ENCODE measurements at places on chromosomes 7 and 10.

DNA sequence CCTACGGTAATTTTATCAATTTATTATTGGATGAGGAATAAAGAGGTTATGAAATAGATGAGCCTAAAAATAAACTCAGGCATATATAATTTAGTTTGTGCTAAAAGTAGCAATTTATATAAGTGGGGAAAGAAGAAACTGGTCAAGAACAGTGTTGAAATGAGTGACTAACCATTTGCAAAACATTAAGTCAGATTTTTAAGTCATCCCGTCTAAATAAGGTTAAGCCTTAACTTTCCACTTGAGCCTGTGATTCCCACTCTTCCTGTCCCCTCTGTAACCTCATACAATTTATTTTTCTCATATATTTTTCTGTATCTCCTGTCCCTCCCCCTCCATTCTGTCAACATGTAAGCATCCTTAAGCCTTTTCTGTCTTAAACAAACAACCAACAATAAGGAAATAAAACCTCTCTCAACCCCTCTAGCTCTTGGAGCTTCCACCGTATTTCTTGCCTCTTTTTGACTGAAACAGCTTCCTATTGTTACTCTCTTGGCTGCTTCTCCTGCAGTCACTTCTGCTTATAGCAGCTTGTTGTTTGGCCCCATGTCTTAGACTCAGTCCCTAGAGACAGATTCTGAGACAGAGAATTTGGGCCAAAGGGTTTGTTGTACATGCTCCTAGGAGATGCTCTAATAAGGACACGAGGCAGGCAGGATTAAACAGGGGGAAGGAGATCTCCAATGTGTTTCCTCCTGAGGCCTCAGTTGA lies 109.7 kb downstream of the GNAI1 start:
- H3K4me3 ChIP-seq: no peak overlapping the region
- H3K36me3 ChIP-seq: no peaks in the 10 kb centered on the region
- DNase-seq: no peak
- H3K27ac ChIP-seq: no peak overlapping the region
- H3K27me3 ChIP-seq: no peaks in the 10 kb centered on the region

DNA sequence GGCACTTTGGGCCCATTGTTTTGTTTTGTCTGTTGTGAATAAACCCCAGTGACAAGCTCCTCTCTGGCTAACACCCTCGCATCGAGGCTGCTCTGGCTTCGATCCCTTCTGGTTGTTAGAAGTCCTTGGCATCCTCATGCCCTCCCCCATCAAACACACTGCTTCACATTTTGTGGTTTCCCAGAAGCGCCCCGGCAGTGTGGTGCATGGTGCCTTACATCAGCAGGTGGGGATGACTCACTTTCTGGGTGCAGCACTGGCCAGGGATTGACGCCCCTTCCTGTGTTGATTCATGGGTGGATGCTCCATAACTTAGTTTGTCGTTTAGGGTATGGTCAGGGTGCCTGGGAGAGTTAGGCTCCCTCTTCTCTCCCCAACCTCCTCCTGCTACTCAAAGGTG lies 51.4 kb downstream of the PLPP4 start:
- no peaks in the 10 kb centered on the region for H3K4me1 ChIP-seq
- H3K27ac ChIP-seq: no peak overlapping the region
- no peaks in the 10 kb centered on the region for H3K27me3 ChIP-seq
- H3K36me3 ChIP-seq: no peaks in the 10 kb centered on the region

DNA sequence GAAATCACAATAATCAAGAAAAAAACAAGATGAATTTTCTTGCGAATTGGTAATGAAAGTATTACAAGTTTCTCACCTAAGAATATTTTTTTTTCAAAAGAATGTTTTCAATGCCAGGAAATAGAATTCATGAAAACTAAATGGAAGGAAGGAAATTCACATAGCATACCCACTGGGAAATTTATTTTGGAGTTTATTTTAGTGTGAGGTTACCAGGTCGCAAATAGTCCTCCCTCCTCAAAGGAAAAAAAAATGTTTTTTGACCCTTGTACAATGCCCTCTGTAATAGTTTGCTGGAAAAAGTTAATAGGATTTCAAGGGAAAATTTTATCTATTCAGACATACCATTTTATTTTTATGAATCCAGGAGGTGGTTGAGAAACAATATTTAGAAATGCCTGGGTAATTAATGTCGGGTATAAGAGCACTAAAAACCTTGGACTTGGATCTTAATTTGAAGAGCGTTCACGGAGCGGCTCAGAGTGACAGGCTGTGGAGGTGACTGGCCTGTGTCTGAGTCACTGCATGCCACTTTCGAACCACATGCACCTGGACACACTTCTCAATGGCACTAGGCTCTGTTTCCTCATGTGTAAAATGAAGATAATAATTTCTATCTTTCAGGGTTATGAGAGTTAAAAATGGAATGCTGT lies 28.2 kb downstream of the CUBN start:
- no peaks in the 10 kb centered on the region for H3K4me1 ChIP-seq
- no peak overlapping the region for H3K27ac ChIP-seq
- H3K27me3 ChIP-seq: no peaks in the 10 kb centered on the region
- no peak overlapping the region for H3K4me3 ChIP-seq
- peaks cover 13% of the 10 kb centered on the region for H3K36me3 ChIP-seq

DNA sequence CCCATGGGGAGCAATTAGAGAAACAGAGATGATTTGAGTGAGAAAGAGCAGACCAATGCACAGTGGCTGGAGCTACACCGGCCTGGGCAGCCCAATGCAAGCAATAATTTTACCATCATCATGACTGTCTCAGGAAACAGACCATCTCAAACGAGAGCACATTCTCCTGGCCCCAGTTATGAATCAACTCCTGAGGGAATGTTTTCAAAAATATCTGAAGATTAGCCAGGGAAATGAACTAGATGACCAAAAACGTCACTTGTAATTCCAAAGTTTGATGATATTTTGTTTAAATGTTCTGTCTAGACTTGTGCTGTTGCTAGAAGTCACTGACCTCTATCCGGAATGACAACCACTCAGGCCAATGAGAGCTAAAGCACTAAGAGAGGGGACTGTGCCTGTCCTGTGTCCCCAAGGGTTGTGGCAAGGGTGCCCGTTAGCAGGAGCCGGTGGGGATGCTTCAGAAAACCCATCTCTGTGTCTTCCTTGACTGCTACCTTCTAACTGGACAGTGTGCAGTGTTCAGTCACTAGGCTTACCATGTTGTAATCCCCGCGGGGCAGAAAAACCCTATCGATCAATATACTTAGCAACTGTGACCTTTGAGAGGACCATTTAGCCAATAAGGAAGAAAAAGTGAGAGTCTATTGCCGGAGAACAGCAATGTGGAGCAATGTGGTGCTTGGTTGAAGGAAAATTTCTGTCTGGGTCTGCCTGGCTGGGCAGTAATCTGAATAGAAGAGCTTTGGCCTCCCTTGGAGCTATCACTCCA lies 202.4 kb downstream of the ADAM12 start:
- no peak overlapping the region for H3K4me3 ChIP-seq
- H3K27ac ChIP-seq: no peak overlapping the region
- H3K4me1 ChIP-seq: no peaks in the 10 kb centered on the region
- H3K36me3 ChIP-seq: no peaks in the 10 kb centered on the region

DNA sequence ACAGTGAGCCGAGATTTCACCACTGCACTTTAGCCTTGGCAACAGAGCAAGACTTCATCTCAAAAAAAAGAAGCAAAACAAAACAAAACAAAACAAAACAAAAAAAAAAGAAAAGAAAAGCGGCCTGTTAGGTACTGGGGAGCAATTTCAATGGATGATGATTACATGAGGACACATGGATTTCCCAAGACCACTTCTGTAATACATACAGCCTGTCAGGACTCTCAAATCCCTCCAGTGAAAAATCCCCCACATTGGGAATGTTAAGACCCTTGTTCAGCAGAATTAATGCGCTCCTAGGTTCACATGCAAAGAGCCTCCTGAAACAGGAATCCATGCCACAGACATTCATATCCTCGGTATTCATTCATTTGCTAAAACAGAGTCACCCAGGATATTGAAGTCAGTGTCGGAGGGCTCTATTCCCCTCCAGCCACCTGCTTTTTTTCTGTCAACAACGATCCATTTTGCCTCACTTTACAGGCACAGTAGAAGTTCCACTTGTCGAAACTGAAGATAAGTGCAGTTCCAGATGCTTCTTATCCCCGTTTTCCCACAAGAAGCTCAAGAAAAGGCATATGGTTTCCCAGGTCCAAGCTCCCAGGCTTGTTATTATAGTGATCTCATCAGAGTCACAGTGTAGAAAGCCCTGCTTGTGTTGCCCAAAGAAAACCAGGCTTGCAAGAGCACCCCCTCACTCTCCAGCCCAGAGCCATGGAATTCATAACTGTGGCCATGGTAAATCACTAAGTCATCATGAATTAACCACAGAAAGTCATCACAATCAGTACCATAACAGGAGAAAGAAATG lies 20.2 kb downstream of the SLC16A12 start:
- H3K27ac ChIP-seq: no peak overlapping the region
- no peaks in the 10 kb centered on the region for H3K4me1 ChIP-seq
- no peaks in the 10 kb centered on the region for H3K36me3 ChIP-seq
- no peak for DNase-seq
- no peak overlapping the region for H3K4me3 ChIP-seq

- H3K27ac ChIP-seq: no peak overlapping the region
- peaks cover 63% of the 10 kb centered on the region for H3K27me3 ChIP-seq
- H3K36me3 ChIP-seq: no peaks in the 10 kb centered on the region
- H3K4me1 ChIP-seq: peaks cover 2% of the 10 kb centered on the region
Observed at GRCh38 chr10:30645340-30645827, 15.8 kb upstream of the LYZL2 start.

DNA sequence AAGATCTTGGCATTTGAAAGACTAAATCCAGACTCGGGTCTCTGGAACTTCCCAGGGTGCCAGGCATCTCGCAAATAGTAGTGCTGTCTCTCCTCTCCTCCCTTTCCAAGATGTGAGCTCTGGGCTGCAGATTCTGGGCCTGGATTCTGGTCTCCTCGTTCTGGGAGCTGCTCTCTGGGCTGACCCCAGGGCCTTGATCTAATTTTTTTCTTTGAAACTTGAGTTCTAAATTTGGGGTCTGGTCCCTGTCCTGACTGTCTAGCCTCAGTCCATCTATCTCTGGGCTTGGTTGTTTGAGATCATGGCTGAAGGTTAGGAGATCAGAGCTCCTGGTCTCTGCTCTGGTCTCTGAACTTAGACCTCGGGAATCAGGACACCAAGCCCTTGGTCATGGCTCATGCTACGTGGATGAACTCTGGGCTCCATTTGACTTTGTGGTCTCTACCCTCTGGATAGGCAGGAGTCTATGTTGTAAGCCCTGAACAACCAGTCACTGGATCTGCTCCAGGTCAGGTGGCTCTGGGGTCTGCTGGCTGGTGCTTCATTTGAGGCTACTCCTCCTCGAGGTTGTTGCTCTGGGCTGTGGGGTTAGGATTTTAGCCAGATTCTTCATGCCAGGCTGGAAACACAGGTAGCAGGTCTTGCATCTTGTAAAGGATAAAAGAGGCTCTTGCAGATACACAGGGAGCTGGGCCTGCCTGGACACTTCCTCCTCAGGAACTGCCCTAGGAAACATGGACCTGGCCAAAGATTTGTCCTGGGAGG lies 8.0 kb upstream of the MBL2 start:
- no peaks in the 10 kb centered on the region for H3K36me3 ChIP-seq
- no peak overlapping the region for H3K4me3 ChIP-seq
- H3K4me1 ChIP-seq: no peaks in the 10 kb centered on the region
- DNase-seq: no peak
- peaks cover 10% of the 10 kb centered on the region for H3K27me3 ChIP-seq

DNA sequence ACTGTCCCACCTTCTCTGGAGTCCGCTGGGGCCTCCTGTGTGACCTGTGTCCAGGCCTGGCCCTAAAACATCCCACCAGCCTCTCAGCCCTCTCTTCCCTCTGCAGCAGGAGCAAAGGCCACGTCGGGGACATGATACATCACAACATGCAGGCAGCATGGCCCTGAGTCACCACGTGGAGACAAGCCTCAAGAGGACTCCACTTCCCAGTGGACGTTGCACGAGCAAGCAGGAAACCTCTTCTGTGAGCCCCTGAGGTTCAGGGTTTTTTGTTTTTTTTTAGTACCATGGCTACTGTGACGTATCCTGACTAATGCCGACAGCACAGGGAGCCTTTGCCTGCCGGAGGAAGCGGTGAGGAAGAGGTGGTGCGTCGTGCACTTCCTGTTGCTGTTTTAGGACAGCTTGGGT lies 165.9 kb downstream of the DNAJB6 start:
- peak overlapping the region; percentile 28 for H3K27ac ChIP-seq
- no peaks in the 10 kb centered on the region for H3K36me3 ChIP-seq
- H3K4me3 ChIP-seq: peak overlapping the region; percentile 34
- DNase-seq: no peak
- peaks cover 31% of the 10 kb centered on the region for H3K27me3 ChIP-seq

DNA sequence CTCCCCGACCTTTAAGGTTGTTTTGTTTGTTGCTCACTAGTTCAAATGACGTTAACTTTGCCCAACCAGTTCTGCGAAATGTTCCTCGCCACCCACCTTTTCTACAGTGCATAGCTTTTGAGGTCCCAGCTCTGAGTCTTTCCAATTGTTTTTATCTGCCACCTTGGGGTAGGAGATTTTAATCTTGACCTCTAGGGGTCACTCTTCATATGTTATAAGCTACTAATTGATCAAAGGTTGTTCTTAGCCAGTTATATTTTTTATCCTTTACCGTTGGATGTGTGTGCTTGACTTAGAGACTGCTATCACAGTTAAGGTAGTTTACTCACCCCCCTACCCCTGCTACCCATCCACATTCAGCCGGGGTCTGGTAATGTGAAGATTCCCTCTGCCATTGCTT lies 372.4 kb downstream of the SUGCT start:
- no peaks in the 10 kb centered on the region for H3K36me3 ChIP-seq
- H3K27ac ChIP-seq: no peak overlapping the region
- DNase-seq: no peak

DNA sequence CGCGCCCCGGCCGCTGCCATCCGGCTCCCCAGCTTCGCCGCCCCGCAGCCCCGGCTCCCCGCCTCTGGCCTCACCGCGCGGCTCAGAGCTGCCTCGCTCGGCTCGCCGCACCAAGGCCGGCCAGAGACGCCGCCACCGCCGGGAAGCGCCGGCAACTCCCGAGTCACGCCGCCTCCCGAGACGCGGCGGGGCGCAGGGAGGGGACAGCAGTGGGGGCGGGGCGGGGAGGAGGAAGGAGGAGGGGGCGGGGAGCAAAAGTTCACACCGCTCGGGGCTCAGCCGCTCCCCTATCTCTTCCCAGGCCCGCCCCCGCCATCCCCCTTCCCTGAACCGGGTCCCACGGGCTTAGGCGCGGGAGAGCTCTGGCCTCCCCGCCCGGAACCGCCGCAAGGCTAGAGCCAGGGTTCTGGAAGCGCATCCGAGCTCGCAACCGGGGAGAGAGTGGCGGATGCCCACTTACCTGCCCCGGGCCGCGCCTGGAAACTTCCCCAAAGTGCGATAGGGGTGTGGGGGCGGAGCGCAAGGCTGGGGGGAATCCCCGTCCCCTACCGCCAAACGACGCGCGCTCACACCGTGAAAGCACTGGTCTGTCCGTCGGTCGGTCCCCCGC lies 1.0 kb downstream of the CHST15 start:
- H3K27ac ChIP-seq: peak overlapping the region; percentile 85
- DNase-seq: peak; percentile 72
- no peaks in the 10 kb centered on the region for H3K27me3 ChIP-seq
- H3K4me3 ChIP-seq: peak overlapping the region; percentile 88

DNA sequence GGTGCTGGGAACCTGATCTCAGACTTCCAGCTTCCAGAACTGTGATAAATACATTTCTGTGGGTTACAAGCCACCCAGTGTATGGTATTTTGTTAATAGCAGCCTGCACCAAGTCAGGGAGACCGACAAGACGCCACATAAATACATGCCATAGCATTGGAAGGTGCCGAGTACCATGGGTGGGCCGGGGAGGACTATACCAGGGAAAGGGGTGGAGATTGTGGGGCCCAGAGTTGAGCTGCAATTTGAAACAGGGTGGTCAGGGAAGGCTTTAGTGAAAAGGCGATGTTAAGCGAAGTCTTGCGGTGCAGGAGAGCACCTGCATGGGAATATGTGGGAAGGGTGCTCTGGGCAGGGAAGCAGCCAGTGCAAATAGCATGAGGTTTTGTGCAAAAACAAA lies 88.9 kb upstream of the LRRC4 start:
- DNase-seq: no peak
- H3K36me3 ChIP-seq: no peaks in the 10 kb centered on the region
